ENCODE measurements at places on chromosomes 3 and 15. TPM values are rescaled to one million over a fixed set of nuclear protein-coding genes. Genes with fewer than 3 reads are reported as not detected.
A peak's percentile ranks its signal among the peaks of the same experiment; 100 is the strongest.

- no peak for DNase-seq
These were observed 5.3 kb downstream of the ATP1B3 start for GRCh38 chr3:141881702-141882101.

- DNase-seq, result no peak
These were observed 53.4 kb downstream of the BTLA start for GRCh38 chr3:112445839-112446238.

GRCh38 chr15:31251165-31251564 is 75.5 kb upstream of the KLF13 start:
- DNase-seq, result no peak

GOLGA6B gene
- total RNA-seq, result not detected

DNA sequence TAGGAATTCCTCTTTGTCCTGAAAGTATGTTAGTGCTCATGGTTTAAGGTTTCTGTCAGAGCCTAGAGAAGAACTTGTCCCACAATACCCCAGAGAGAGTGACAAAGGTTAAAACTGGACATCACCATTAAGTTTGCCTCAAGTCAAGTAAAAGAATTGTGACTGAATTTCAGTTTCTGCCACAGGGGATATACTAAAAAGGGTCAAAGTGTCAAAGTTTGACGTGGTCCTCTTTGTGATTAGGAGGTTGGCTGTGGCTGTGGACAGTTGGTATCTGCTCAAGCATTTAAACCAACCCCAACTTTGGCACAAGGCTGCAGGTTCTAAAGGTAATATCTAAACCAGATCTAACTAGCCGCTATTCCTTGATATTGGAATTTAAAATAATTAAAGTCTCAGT is 26.1 kb downstream of the FMN1 start:
- DNase-seq, result no peak

- DNase-seq, result no peak
These were observed 105.5 kb downstream of the NLGN1 start for GRCh38 chr3:173502983-173503568.

SLC38A3 gene
- 11.0 TPM for total RNA-seq

GRCh38 chr15:76566276-76566675 is 229.7 kb downstream of the ISL2 start:
- DNase-seq, result no peak

DNA sequence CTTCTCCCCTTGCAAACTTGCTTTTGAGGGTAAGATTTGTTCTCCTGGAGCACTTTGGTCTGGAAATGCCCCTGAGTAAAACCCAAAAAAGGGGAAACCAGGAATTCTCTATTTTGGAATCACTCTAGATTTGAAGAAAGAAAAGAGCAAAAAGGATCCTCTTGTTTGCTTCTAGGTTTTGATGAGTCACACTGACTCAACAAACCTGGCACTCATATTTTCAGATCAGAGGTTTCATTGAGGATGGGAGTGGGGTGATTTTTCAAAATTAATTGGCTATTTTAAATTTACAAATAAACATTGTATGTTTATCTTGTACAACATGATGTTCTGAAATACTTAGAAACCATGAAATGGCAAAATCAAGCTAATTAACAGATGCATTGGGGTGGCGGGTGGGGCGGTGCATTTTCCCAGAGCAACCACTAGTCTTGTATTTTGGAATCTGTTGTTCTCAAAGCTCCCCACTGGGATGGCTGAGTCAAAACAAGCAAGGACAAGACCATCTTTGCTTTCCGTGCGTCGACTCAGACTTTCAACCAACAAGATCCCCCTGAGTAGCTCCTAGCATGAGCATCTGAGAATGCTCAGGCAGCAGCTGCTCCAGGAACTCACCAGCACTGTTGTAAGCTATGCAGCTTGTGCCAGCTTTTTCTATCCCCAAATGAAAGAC is 451.4 kb downstream of the WDR72 start:
- DNase-seq, result no peak

DNA sequence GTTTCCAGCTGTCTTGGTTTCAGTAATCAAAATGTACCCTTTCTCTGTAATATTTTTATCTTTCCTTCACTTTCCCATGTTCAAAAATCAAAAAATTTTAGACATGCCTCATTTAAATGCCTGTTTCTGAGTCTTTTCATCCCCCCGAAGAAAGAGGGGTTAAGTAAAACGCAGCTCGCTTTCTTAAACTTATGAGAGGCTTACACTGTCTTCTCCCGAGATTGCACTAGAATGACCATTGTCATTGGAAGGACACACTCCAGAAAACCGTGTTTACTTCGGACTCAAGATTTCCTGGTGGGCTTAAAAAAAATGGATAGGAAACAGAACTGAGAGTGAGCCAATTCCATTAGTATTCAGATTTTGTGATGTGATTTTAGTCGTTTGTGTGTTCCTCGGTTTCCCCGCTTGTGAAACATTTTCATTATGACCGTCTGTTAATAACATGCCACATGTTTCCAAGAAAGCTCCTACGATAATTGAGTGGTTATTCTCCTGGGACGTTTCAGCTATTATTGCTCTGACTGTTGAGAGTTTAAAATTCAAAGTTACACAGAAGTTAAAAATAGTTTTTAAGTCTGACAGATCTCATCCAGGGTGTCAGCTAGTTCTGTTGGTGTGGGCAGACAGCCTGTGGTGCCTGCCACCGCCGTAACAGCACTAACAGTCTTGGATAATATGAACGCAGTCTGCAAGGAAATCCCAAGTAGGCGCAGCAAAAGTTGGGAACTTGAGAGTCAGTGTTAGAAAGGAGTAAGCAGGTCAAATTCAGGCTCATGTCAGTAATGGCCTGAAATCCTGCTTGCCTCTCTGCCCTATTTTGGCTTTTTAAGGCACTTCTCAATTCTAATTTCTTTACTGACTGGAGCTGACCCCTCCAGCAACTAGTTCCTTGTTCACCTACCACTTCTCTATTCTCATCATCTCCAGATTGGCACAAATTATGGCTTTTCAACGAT is 1.5 kb downstream of the CRYBG3 start:
- no peak for DNase-seq

DNA sequence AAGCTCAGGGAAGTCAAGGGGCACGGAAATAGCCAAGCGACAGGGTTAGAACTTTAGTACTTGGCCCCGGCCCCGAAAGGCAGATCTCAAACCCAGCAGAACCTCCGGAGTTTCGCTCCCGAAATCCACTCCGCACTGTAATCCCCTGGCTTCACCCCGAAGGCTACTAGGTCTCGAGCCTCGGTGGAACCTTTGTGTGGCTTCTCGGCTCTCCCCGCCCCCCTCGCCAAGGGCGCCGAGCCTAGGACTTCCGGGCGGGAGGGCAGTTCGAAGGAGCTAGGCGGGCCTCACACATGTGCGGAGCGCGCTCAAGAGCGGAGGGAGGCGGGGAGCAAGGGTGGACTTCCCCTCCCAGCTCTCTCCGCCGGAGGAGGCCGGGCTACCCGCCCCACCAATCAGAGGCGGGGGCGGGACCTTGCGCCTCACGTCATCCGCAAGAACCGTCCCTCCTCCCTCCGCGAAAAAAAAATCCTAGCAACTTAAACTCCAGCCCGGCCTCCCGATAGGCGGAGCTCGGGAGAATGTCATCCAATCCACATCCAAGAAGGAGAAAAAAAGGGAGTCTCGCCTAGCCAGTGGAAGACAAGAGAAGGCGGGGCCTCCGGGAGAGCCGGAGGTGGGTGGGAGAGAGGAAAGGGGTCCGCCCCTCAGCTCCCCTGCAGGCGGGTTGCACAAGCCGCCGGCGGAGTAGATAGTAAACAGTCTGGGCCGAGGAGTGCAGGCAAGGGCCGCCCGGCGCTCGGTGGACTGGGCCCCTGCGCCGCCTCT is 2.4 kb upstream of the SIN3A start:
- peak; percentile 98 for DNase-seq

ITIH1 gene
- total RNA-seq, result 8.0 TPM

- DNase-seq, result no peak
These were observed 55.6 kb downstream of the LYSMD4 start for GRCh38 chr15:99677540-99678134.

GRCh38 chr3:194312743-194313281 is 38.3 kb downstream of the CPN2 start:
- no peak for DNase-seq

MORC1 gene
- not detected for total RNA-seq

DNA sequence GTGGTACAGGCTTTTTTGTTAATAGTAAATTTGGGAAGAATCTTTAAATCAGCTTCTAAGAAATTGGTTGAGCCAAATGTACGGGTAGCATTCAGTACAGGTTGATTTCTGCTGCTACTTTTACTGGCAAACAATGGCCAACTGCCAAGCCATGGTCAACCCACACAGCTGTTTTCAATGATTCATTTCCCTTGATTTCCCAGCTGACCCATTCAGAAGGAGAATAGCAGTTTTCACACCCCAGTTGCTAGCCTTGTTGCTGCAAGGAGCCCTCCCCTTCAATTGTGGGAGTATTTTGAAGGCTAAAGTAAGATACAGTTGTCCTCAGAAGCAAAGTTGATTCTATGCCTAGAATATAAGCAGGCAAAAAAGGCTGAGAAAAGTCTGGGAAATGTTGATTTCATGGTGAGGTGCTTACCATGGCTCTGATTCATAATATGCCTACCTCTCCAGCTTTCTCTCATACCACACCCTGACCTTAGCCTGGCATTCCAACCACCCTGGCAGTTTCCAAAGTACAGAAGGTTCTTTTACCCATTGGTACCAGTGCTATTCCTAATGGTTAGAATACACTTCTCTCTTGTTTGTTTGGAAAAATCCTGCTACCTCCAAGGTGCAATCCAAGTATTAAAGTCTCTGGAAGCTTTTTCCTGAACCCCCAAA is 320.3 kb upstream of the TGFBR2 start:
- no peak for DNase-seq
